ENCODE measurements at places on chromosomes 12 and 14. TPM values are rescaled to one million over a fixed set of nuclear protein-coding genes. Genes with fewer than 3 reads are reported as not detected.

DNA sequence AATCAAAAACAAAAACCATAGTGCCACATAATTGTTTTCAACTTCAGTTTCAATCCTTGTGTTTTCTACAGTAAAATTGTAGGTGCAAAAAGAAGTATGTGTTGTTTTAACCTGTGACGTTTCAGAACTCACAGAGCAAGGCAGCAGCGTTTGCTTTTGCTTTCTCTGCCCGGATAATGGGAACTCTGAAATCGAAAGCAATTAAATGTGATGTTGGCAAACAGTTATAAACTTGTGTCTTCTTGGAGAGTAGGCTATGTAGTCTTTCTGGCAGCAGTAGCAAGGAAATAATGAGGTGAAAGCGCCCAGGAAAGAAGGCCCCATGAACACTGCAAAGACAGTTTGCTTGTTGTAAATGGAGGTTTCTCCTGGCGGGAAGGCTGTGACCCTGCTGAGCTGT lies 39.1 kb downstream of the FNTB start:
- no peaks in the 10 kb centered on the region for H3K36me3 ChIP-seq
- no peak overlapping the region for H3K27ac ChIP-seq
- no peaks in the 10 kb centered on the region for H3K27me3 ChIP-seq
- H3K4me1 ChIP-seq: peaks cover 18% of the 10 kb centered on the region
- no peak for DNase-seq

The PMEL gene
- total RNA-seq: 3.5 TPM

- no peaks in the 10 kb centered on the region for H3K27me3 ChIP-seq
- peak overlapping the region; percentile 86 for H3K27ac ChIP-seq
- H3K36me3 ChIP-seq: no peaks in the 10 kb centered on the region
Measured at GRCh38 chr14:68940614-68941185, 38.4 kb downstream of the ACTN1 start.

- no peak for DNase-seq
- no peaks in the 10 kb centered on the region for H3K4me1 ChIP-seq
Measured at GRCh38 chr12:100827901-100828520, 33.4 kb downstream of the ANO4 start.

The SMAGP gene
- 23.1 TPM for total RNA-seq

The GUCY2C gene
- 25.6 TPM for total RNA-seq

GRCh38 chr14:97806891-97807290 lies 1009.7 kb downstream of the VRK1 start:
- no peak overlapping the region for H3K4me3 ChIP-seq
- DNase-seq: no peak
- H3K4me1 ChIP-seq: no peaks in the 10 kb centered on the region

- H3K36me3 ChIP-seq: no peaks in the 10 kb centered on the region
- H3K27me3 ChIP-seq: no peaks in the 10 kb centered on the region
- DNase-seq: peak; percentile 76
- H3K4me3 ChIP-seq: no peak overlapping the region
Measured at GRCh38 chr14:49879646-49880204, 13.2 kb upstream of the ARF6 start.

GRCh38 chr12:2687058-2687457 lies 107.7 kb upstream of the FKBP4 start:
- no peak for DNase-seq
- H3K36me3 ChIP-seq: no peaks in the 10 kb centered on the region
- no peak overlapping the region for H3K4me3 ChIP-seq
- H3K4me1 ChIP-seq: no peaks in the 10 kb centered on the region

GRCh38 chr14:20492486-20492885 lies 12.9 kb upstream of the RNASE10 start:
- DNase-seq: no peak
- H3K27ac ChIP-seq: no peak overlapping the region
- H3K4me3 ChIP-seq: no peak overlapping the region
- H3K4me1 ChIP-seq: no peaks in the 10 kb centered on the region
- H3K27me3 ChIP-seq: no peaks in the 10 kb centered on the region
- no peaks in the 10 kb centered on the region for H3K36me3 ChIP-seq

The CAND1 gene
- 58.3 TPM for total RNA-seq

- no peak overlapping the region for H3K4me3 ChIP-seq
- no peaks in the 10 kb centered on the region for H3K36me3 ChIP-seq
- no peak for DNase-seq
Measured at GRCh38 chr12:262113-262512, 523 bp downstream of the SLC6A13 start.

DNA sequence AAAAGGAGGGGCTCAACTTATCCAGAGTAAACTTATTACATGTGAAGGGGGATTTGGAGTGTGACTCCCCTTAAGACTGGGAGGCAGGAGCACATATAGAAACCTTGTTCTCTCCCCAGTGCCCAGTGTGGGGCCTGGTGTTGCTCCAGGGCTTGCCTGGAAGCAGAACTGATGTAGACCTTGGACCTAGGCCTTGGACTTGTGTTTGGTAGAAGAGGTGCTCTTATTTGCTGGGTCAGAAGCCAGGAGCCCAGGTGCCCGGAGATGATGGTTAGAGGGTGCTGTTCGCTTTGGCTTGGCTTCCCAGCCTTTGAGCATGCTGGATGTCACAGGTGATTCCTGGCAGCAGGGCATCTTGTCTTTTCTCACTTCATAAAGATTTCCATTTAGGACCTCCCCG lies 110.4 kb downstream of the SMOC1 start:
- no peaks in the 10 kb centered on the region for H3K27me3 ChIP-seq
- H3K36me3 ChIP-seq: no peaks in the 10 kb centered on the region
- no peak overlapping the region for H3K4me3 ChIP-seq
- no peaks in the 10 kb centered on the region for H3K4me1 ChIP-seq

GRCh38 chr14:60893911-60894310 lies 87.0 kb downstream of the TRMT5 start:
- H3K36me3 ChIP-seq: no peaks in the 10 kb centered on the region
- H3K4me1 ChIP-seq: no peaks in the 10 kb centered on the region
- H3K4me3 ChIP-seq: no peak overlapping the region
- H3K27me3 ChIP-seq: no peaks in the 10 kb centered on the region

GRCh38 chr12:24751181-24751580 lies 197.7 kb downstream of the BCAT1 start:
- H3K4me1 ChIP-seq: no peaks in the 10 kb centered on the region
- H3K36me3 ChIP-seq: no peaks in the 10 kb centered on the region
- no peak for DNase-seq
- H3K27ac ChIP-seq: no peak overlapping the region
- H3K4me3 ChIP-seq: no peak overlapping the region

DNA sequence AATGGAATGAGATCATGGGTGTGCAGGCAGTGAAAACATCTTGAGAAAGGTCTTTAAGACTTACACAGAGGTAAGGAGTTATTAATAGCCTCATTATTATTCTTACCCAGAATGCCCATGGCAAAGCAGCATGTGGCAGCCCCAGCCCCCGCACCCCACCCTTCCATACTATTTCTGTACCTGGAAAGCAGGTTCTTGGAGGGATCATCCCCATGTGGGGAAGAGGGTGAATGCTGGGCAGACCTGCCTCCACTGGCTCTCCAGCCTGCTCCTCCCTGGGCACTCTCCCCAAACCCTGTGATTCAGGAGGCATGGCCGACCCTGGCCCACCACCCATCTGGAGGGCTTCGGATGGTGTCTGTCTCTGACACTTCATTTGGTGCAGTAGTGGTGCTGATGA lies 28.3 kb downstream of the NPC2 start:
- DNase-seq: no peak
- H3K36me3 ChIP-seq: no peaks in the 10 kb centered on the region
- H3K27ac ChIP-seq: no peak overlapping the region
- H3K27me3 ChIP-seq: no peaks in the 10 kb centered on the region
- no peaks in the 10 kb centered on the region for H3K4me1 ChIP-seq
- H3K4me3 ChIP-seq: no peak overlapping the region

- no peak for DNase-seq
- H3K27ac ChIP-seq: no peak overlapping the region
- H3K4me1 ChIP-seq: no peaks in the 10 kb centered on the region
- no peak overlapping the region for H3K4me3 ChIP-seq
Measured at GRCh38 chr12:127038152-127038551, 1228.8 kb upstream of the TMEM132C start.

DNA sequence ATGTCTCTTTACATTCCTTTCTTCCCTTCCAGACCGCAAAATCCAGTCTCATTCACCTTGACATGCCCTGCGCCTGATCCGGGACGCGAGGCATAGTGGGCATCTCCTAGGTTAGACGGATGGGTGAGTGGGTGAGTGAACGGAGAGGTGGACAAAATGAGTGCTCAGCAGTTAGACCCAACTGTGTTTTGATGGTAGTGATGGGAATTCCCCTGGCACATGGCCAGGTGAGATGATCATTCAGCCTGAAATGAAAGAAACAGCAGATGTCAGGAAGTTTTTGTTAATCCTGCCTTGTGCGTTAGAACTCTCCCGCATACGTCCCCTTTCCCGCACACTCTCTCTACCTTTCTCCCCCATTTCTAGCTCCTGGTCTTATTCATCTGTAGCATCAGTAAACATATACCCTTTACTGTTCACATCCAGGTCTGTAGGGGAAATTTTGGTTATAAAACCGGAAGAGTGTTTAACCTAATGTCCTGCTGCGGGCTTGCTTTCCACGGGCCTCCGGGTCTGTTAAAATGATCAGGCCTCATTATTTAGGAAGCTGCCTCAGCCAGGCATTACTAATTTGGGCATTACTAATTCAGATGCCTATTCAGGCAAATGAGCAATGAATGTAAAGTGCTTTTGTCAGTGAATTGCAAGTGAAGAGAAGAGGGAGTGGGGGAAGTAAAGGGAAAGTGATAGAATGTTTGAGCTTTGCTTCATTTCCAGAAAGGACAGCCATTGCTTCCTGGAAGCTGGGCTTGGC lies 172.8 kb downstream of the ETV6 start:
- DNase-seq: no peak
- H3K27me3 ChIP-seq: no peaks in the 10 kb centered on the region
- H3K36me3 ChIP-seq: no peaks in the 10 kb centered on the region
- peak overlapping the region; percentile 66 for H3K27ac ChIP-seq
- peaks cover 10% of the 10 kb centered on the region for H3K4me1 ChIP-seq

GRCh38 chr14:70931008-70931407 lies 23.7 kb downstream of the PCNX1 start:
- H3K27me3 ChIP-seq: no peaks in the 10 kb centered on the region
- H3K36me3 ChIP-seq: no peaks in the 10 kb centered on the region
- H3K27ac ChIP-seq: no peak overlapping the region
- H3K4me3 ChIP-seq: no peak overlapping the region
- DNase-seq: no peak
- peaks cover 20% of the 10 kb centered on the region for H3K4me1 ChIP-seq

The REP15 gene
- total RNA-seq: 14.3 TPM

Measured in Peyer's patch (tissue), 4 donors.